ENCODE measurements at places on chromosomes 1 and 21.

GRCh38 chr1:166273618-166274017 lies 106.8 kb upstream of the FAM78B start:
- no peak for DNase-seq

DNA sequence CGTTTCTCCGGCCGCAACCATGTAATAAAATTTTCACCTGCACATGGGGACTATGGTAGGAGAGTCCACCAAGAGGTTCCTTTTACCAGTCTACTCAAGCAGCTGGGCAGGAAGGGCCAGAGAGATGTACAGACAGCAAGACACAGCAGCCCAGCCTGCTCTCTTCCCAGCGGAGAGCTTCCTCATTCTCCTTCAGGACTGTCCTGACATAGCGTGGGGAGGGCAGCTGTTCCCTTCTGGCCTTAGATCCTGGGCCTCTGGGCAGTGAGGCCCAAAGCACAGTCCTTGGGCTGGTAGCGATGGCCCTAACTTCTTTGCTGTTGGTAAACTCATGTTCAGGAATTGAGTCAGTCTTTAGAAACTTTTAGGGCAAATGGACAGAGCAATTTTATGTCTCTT lies 89.1 kb downstream of the BCAR3 start:
- DNase-seq = peak; percentile 92

GRCh38 chr1:220093361-220094015 lies 444 bp upstream of the IARS2 start:
- DNase-seq = no peak

DNA sequence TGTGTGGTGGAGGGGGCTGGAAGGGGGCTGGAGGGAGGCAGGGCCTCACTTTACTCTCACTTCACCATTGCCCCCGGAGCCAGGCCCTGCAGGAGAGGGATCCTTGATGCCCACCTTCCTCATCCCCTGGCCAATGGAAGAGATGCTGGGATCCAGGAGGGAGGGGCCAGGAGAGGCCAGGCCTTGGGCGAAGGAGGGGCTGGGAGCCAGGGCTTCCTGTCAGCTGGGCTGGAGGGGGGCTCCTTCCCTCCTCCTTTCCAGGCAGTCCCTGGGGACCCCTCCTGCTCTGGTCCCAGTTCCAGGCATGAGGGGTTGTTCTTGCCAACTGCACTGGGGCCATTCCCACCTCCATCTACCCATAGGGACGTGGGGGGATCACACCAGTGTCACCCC lies 5.7 kb downstream of the AHDC1 start:
- no peak for DNase-seq

- peak; percentile 39 for DNase-seq
These were observed 123.0 kb upstream of the IGSF21 start for GRCh38 chr1:17984583-17984982.

GRCh38 chr1:64686828-64687724 lies 57.8 kb upstream of the RAVER2 start:
- peak; percentile 79 for DNase-seq

- no peak for DNase-seq
These were observed 85.9 kb downstream of the DPYD start for GRCh38 chr1:97834899-97835298.

DNA sequence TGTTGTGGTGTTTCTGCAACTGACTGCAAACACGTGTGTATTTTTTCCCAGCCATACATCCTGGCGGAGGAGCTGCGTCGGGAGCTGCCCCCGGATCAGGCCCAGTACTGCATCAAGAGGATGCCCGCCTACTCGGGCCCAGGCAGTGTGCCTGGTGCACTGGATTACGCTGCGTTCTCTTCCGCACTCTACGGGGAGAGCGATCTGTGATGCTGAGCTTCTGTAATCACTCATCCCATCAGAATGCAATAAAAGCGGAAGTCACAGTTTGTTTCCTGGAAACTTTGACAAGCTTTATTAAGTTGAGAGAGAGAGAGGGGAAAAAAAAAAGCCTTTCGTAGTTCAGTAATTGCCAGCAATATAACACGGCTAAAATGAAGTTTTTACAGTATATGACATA lies 32.7 kb upstream of the MTR start:
- DNase-seq = no peak

- no peak for DNase-seq
These were observed 42.3 kb upstream of the NFASC start for GRCh38 chr1:204828352-204828850.
